ENCODE measurements at places on chromosomes 1 and 21.

GRCh38 chr1:116847688-116848531, 61.8 kb upstream of the PTGFRN start:
- no peak for DNase-seq

GRCh38 chr1:105591681-105592080, 1464.8 kb upstream of the PRMT6 start:
- no peak for DNase-seq

DNA sequence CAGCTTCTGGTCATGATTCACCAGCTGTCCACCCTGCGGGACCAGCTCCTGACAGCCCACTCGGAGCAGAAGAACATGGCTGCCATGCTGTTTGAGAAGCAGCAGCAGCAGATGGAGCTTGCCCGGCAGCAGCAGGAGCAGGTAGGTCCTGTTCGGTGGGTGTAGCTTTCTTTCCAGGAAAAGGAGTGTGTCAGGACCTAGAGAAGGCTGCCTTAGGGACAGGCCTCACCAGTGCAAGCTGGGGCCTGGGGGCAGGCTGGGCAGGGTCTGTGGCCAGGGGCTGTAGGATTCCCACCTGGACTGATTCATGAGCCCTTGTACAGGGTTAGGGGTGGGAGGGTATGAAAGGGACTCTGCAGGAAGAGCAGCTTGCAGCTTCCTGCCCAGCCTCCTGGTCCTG, 35.3 kb downstream of the ETNK2 start:
- no peak for DNase-seq

GRCh38 chr1:227889863-227890405, 57.8 kb downstream of the WNT9A start:
- no peak for DNase-seq

DNA sequence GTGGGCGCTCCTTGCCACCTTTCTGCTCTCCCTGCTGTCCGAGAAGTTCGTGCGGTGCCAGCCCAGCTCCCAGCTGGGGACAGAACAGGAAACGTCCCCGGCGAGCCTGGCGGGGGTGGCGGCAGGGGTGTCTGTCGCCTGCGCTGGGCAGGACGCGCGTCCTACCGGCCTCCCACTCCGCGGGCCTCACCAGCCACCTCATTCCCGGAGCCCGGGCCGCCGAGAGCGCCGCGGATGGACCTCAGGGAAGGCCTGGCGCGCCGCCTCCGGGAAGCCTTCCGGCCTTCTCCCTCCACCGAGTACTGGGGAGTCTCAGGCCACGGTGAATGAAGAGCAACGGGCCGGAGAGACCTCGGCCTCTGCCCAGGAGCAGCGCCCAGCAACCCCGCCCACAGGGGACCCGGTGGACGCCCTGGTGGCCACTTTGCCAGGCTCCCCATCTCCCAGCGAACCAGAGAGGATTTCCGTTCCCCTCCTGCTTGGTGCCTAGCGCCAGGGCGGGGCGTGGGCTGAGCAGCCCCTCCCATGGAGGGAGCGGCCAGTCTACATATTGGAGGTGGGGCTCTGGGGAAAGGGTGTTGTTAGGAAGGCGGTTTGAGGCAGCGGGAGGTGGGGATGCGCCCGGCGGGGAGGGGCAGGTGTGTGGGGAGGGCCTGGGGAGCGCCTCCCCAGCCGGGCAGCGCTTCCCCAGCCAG, 9.5 kb upstream of the TNFRSF14 start:
- DNase-seq = peak; percentile 88

DNA sequence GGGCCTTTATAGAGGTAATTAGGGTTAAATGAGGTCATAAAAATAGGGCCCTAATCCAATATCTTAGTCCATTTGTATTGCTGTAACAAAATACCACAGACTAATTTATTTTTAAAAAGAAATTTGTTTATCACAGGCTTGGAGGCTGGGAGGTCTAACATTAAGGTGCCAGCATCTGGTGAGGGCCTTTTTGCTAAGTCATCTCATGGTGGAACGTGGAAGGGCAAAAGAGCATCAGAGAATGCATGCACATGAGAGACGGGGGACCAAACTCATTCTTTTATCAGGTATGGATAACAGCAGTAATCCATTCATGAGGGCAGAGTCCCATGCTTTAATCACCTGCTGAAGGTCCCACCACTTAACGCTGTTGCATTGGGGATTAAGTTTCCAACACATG, 313.8 kb downstream of the GRIK1 start:
- no peak for DNase-seq

GRCh38 chr1:206633708-206634121, 1.6 kb upstream of the DYRK3 start:
- DNase-seq = no peak

- DNase-seq = no peak
Observed at GRCh38 chr1:167541003-167541402, 12.6 kb downstream of the CREG1 start.

- DNase-seq = no peak
Observed at GRCh38 chr1:41724926-41725325, 193.8 kb downstream of the HIVEP3 start.

- DNase-seq = no peak
Observed at GRCh38 chr1:58256041-58256440, 290.5 kb downstream of the OMA1 start.

DNA sequence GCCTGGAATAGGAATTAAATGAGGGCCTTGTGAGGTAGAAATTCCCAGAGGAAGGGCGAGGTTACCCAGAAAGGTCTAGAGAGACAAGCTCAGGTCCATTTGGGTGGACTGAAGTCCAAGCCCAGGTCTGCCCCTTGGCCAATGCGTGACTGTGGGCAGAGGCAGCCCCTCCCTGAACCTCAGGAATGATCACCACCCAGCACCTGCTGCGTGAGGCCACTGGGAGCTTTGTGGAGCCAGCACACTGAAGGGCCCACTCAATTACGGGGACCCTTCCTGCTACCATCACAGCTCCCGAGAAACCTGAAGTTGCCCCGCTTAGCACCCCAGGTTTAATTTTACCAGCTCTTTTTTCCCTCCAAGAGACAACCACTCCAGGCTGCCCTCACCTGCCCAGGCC, 6.5 kb upstream of the MATN1 start:
- no peak for DNase-seq

- no peak for DNase-seq
Observed at GRCh38 chr1:29679828-29680558, 443.7 kb downstream of the PTPRU start.

- no peak for DNase-seq
Observed at GRCh38 chr1:42740851-42741580, 980 bp upstream of the CLDN19 start.

GRCh38 chr21:14520535-14520934, 25.6 kb downstream of the SAMSN1 start:
- DNase-seq = no peak

GRCh38 chr1:33626801-33627200, 154.4 kb downstream of the ZSCAN20 start:
- DNase-seq = no peak

DNA sequence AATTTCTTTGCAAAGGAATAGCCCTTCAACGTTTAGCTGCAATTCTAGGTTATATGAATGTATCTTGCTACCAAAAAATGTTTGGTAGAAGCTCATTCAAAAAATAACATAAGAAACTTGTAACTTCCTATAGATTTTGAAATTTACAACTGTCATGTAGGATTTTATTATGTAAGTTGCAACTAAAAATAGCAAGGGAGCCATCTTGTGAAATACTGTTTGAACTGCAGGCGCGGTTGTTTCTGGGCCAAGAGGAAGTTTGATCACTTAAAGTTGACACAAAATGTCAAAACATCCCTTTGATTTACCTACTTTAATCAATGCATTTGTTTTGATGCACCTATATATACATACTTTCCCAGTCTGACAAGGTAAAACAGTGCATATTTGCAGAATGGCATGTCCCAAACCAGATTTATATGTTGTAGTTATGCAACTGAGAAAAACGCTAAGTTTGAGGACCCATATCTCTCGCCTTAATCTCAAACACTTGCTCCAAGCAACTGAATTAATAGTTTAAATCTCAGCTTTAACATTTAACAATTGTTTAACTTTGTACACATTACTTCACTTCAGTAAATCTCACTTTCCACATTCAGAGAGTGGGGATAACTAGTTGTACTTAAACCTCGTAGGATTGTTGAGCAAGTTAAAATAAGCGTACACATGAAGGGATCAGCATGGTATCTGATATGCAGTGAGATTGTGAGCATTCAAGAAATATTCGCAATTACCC, 63.9 kb downstream of the KCNK2 start:
- no peak for DNase-seq

DNA sequence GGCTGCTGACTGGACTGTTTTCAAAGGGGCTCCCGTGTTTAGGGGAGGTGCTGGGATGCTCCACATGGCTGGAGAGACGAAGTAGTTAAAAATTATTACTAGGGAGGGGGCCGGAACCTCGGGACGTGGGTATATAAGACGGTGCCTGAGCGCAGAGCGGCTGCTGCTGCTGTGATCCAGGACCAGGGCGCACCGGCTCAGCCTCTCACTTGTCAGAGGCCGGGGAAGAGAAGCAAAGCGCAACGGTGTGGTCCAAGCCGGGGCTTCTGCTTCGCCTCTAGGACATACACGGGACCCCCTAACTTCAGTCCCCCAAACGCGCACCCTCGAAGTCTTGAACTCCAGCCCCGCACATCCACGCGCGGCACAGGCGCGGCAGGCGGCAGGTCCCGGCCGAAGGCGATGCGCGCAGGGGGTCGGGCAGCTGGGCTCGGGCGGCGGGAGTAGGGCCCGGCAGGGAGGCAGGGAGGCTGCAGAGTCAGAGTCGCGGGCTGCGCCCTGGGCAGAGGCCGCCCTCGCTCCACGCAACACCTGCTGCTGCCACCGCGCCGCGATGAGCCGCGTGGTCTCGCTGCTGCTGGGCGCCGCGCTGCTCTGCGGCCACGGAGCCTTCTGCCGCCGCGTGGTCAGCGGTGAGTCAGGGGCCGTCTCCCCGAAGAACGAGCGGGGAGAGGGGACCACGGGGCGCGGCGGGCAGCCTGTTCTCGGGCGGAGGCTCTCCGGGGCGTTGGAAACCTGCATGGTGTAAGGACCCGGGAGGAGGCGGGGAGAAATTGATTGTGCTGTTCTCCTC, at the start of gene CHODL:
Gene CHODL, plus strand, starts transcription at position 163 of the 793 bp plus-strand sequence. Its CDS starts 391 bp downstream, at position 554.
- DNase-seq = no peak

DNA sequence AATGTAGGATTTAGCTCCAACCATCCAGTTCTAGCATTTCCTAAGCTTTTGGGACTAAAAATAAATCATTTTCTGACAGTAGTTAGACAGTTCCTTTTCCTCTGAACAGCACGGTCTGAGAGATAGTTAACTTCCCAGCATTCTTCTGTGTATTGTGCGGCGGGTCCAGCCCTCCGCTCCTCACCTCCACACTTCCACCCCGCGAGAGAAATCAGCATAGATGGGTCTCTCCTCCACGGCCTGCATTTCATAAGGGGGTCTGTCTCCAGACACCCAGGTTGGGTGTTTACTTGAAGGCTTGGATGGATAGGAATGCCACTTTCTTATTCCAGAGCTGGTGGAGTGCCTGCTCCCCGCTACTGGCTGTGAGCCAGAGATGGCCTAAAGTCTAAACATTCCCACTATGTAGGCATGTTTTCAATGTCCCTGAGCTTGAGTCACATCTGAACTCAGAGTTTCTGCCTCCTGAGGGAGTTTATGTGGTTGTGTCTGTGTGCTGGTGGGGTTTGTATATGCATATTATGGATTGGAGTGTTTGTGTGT, 38.0 kb upstream of the PPP2R5A start:
- DNase-seq = no peak

Data from iPS DF 6.9 (cell line).